Islet precursor cell (in vitro differentiated cells): ENCODE measurements at places on chromosomes 6 and 20.

GRCh38 chr6:158286413-158286812 is 25.9 kb upstream of the TULP4 start:
- DNase-seq, result no peak

GRCh38 chr20:16535277-16535676 is 38.0 kb downstream of the KIF16B start:
- DNase-seq, result no peak

DNA sequence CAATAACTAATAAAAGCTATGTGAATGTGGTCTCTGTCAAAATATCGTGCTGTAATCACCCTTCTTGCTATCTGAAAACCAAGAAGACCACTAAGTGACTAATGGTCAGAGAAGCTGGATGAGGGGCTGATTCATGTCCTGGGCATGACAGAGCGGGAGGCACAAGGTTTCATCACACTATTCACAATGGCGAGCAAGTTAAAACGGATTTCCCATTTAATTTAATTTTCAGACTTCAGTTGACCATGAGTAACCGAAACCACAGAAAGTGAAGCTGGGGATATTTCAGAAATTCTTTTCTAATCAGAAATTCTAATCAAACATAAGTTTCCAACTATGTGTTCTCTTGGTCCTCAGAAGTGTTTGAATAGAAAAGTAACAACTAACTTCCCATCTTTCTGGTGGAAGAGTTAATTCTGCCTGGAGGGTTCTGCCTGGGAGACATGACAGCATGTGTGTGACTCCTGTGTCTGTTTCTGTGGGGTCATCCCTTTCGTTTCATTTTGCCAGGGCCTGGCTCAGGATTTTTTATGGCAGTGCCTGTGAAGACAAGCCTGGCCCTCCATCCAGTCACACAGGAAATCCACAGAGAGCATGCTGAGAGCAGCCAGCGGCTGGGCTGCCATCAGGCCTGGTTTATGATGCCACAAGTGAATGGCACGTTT is 98.9 kb downstream of the FAM120B start:
- DNase-seq, result peak; percentile 78

GRCh38 chr20:10558635-10559187 is 115.1 kb downstream of the JAG1 start:
- DNase-seq, result peak; percentile 77

DNA sequence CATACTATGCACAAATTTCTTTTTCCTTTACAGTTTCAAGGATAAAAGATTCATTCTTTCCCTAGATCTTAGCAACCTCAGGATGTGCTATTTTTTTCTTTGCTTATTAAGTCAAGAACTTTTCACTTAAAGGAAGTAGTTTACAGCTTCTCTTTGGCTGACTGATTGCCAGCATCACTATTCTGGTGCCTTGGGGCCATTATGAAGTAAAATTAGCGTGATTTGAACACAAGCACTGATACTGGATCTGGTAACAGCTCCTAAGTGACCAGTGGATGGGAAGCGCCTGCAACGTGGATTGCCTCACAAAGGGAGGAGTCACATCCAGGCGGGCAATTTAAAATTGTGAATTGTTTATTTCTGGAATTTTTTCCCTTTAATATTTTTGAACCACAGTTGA is 147.1 kb downstream of the ARID1B start:
- DNase-seq, result no peak

DNA sequence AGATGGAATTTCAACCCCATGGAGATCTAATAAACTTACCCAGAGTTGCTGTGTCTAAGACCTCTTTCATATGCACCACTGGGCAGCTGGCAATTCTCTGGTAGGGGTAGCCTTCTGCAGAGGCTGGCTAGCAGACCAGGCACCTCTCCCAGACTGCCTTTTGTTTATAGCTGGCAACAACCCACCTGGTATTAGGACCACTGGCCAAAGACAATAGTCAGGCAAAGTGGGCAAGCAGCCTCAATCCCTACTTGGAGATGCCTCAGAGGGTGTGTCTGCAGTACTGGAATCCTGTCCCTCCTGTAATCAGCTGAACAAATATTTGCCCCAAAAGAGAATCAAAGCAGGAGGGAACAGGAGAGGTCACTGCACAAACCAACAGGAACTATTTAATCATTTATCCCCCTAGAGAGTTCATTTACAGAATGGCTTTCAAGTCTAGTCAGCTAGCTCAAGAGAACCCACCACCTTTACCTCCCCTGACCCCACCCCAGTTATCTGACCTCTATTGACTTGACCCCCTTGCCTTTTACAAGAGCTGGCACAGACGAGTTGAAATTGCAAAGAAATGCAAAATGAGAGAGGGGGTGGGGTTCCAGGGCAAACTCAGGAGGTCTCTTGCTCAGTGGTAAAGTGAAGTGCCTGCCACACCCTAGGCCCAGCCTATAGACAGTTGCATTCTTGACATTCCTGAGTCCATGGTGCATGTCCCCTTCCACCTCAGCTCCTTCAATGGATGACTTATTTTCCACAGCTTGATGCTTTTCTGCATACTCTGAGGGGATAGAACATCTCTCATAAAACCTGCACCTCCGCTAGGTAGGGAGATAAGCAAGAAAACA is 2.8 kb downstream of the BCL2L1 start:
- DNase-seq, result peak; percentile 81

DNA sequence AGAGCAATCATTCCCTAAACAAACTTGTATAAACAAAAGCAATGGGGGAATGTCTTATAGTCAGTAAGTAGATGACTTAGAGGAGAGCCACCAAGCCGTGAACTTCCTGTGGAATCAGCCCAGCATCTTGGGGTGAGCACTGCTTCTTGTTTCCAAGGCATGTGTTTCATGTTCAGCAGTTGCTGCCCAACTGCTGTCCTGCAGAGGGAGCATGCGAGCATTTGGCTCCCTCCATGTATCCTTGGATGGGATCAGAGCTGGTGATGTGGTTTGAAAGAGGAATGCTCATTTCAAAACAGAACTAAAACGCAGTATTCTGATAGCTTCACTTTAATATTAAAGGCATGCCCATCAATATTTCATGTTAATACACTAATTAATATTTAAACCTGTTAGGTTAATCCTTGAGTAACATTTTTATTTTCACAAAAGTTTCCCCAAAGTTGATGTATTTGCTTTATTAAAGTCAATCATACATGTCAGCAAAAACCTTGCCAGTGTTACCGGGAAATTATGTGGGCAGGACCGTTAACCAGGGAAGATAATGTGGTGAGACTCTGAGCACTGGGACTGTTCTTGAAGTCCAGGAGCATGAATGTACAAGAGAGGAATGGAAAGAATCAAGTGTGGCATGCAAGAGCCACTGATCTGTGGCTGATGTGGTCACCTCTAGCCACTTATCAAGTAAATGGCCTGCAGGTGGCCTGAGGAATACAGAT is 172.1 kb upstream of the GGTLC1 start:
- DNase-seq, result peak; percentile 72

GRCh38 chr20:53320701-53321100 is 272.9 kb downstream of the ZNF217 start:
- no peak for DNase-seq
